Hematopoietic multipotent progenitor cell treated with erythropoietin and hydrocortisone succinate and interleukin-3 and kit ligand, for 8 days (in vitro differentiated cells): ENCODE measurements at places on chromosomes 7 and 10.

DNA sequence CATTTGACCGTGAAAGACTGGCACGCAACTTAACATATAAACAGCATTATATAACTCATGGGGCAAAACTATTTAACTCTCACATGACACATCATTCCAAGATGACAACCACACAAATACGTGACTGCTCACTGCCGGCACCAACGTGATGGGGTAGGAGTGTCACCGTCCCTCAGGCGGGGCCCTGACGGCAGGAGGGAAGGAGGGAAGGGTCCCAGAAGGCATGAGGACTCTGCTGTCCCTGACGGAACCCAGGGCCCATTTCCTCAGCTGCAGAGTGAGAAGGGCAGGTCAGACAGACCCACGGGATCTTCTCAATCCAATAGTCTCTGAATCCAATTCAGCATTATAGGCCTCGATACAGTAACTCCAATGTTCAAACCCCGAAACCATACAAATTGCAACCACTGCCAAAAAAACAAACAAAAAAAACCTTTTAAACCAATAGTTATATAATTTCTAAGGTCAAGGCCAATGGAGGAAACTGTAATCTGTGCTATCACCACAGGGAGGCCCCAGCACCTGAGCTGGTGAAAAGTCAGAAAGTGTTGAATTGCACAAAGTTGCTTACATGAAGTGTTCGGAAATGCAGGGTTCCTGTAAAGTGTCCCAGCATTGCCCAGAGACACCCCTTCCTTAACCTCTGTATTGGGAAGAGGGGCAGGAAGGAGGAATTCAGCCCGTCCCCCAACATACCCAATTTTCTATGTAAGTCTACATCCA is 137.4 kb downstream of the TNS3 start:
- DNase-seq, result peak; percentile 45

DNA sequence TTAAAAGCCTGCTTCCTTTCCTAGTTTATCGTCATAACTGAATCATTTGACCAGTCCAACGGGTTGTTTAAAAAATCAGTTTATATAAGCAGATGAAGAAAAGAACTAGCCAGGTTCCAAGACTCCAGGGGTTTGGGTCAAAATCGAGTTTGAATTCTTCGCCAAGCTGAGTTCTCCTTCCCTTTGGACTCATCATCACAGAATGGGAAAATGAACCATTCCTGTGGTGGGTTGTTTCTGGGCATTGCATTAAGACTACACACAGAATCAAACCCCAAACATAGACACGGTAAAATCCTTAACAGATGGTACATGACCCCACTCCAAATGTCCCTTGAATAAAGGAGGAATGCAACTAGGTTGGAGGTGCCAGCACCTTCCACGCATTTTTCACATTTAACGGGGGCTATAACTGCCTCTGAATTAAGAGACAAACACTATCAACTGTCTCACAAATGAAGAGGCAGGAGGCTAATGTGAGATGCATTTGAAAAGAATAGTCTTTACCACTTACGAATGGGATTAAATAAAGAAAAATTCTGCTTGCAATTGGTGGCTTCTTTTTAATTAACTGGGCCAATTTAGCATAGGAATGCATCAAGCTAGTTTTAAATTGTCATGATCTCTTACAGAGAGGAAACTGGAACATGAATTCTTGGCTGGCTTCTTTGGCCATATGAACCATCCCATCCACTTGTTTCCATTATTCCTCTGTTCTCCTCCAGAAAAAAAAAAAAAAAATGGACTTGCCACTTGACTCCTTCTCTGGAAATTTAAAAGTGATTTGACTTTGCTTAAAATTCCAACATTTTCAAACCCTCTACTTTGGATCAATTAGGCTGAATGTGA is 61.1 kb downstream of the CHST15 start:
- no peak for DNase-seq

- DNase-seq, result peak; percentile 78
Observed at GRCh38 chr10:119030421-119031250, 1.1 kb downstream of the NANOS1 start.

- DNase-seq, result no peak
Observed at GRCh38 chr7:110283056-110283455, 807.9 kb upstream of the LRRN3 start.

GRCh38 chr10:52191049-52191448 is 123.0 kb upstream of the DKK1 start:
- DNase-seq, result no peak

- DNase-seq, result no peak
Observed at GRCh38 chr7:23967949-23968599, 258.1 kb downstream of the STK31 start.

- peak; percentile 80 for DNase-seq
Observed at GRCh38 chr10:112375721-112376395, 1.9 kb downstream of the ACSL5 start.

- DNase-seq, result no peak
Observed at GRCh38 chr7:105096306-105096705, 82.3 kb downstream of the KMT2E start.

DNA sequence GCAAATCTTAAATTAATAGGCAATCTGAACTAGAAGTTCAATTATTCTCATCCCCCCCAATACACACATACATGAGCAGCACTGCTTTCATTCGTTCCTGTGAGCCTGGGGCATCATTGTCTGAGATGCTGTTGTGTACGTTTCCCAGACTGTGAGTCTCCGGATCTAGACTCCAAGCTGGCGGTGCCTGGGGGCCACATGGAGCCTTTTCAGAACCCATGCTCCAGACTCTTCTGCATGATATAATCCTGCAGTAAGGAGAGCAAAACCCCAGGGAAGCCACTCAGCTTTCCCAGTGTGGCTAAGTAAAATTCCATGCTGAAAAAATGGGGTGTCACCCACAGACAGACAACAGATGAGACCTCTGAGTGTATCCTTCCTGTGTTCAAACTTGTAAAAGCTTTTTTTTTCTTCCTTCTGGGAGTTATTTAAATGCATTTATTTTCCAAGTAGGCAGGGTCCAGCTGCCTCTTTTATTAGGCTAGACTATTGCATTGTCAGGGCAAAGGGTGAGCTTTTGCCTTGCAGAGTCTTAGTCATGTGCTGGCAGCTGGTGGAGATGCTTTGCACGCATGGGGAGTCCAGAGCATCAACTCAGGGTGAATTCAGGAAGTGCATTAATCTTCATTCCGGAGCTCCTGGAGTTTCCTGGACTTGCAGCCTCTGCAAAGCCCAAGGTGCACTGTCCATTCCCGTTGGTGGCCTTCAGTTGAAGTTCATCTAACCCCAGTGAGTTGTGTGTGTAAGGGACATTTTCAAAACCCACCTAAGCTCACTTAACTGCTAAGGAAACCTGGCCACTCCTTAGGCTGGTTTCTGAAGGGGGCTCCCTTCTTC is 185.7 kb upstream of the ADO start:
- no peak for DNase-seq

DNA sequence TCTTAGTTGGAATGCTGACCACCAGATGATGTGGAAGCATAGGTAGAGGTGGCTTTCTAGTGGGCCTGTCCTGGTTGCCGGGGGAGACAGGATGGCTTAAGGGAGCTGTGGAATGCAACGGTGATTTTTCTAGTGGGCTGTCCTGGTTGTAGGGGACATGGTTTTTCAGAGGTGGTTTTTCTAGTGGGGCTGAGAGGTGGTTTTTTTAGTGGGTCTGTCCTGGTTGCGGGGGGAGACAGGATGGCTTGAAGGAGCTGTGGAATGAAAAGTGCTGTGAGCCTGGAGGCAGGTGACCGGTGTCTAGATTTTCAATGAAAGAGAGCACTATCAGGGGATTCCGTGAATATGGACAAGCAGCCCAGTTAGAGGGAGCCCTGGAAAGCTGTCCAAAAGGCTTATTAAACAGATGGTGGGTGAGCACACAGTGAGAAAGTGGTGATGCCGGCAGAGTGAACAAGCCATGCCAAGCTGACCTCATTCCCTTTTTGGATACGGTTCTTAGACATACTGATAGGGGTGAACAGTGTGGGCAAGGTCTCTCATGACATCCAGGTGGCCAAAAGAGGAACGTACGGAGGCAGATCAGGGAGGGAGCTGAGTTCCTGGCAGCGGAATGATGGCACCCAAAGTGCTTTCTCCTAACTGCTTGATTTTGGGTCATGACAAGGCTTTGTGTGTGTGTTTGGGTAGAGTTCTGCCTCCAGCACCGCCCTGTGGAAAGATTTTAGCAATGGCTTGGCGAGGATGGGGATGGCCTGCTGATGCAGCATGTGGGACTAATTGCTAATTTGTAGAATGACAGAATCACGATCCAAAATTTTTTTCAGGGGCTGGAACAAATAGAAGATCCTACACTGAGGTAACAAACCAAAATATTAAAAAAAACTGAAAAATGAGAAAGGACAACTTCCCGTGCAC is 126.6 kb downstream of the TMEM178B start:
- no peak for DNase-seq

GRCh38 chr10:114548662-114549061 is 109.4 kb downstream of the ABLIM1 start:
- peak; percentile 13 for DNase-seq

- no peak for DNase-seq
Observed at GRCh38 chr7:85630904-85631600, 444.2 kb upstream of the SEMA3D start.

- no peak for DNase-seq
Observed at GRCh38 chr7:121271916-121272315, 56.9 kb upstream of the WNT16 start.

GRCh38 chr7:150982351-150982750 is 4.2 kb upstream of the KCNH2 start:
- DNase-seq, result no peak

DNA sequence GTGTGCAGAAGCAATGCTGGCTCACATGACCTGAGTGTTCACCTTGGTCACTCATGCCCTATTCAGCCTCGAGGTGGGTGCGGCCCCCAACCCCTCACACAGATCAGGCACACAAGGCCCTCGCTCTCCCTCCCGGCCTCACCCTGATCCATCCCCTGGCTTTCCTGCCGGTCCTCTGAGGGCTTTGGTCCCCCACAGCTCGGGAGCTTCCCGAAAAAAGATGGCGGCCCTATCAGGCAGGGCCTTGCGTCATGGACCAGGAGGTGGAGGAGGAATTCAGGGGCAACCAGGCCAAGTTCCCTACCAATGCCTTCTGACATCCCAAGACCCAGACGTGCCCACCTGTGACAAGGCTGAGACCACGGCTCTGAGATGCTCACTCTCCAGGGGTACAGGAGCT is 43.7 kb upstream of the DNAAF5 start:
- no peak for DNase-seq

GRCh38 chr10:14240253-14241189 is 90.2 kb downstream of the FRMD4A start:
- DNase-seq, result no peak

DNA sequence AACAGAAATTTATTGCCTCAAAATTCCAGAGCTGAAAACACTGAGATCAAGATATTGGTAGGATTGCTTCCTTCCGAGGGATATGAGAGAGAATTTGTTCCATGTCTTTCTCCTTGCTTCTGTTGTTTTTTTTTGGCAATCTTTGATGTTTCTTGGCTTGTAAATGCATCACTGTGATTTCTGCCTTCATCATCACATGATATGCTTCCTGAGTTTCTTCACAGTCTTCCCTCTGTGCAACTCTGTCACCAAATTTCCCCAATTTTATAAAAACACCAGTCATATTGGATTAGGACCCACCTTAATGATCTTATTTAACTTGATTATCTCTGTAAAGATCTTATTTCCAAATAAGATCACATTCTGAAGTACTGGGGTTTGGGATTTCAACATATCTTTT is 14.7 kb downstream of the TMEM236 start:
- DNase-seq, result no peak

DNA sequence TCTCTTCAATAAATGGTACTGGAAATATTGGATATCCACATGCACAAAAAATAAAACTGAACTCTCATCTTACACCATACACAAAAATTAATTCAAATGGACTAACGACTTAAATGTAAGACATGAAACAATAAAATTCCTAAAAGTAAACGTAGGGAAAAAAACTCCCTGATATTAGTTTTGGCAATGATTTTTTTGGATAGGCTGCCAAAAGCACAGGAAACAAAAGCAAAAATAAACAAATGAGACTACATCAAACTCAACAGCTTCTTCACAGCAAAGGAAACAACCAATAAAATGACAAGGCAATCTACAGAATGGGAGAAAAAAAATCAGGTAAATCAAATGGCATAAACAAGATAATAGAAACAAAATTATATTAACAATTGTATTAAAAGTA is 65.7 kb downstream of the ORC5 start:
- DNase-seq, result no peak

DNA sequence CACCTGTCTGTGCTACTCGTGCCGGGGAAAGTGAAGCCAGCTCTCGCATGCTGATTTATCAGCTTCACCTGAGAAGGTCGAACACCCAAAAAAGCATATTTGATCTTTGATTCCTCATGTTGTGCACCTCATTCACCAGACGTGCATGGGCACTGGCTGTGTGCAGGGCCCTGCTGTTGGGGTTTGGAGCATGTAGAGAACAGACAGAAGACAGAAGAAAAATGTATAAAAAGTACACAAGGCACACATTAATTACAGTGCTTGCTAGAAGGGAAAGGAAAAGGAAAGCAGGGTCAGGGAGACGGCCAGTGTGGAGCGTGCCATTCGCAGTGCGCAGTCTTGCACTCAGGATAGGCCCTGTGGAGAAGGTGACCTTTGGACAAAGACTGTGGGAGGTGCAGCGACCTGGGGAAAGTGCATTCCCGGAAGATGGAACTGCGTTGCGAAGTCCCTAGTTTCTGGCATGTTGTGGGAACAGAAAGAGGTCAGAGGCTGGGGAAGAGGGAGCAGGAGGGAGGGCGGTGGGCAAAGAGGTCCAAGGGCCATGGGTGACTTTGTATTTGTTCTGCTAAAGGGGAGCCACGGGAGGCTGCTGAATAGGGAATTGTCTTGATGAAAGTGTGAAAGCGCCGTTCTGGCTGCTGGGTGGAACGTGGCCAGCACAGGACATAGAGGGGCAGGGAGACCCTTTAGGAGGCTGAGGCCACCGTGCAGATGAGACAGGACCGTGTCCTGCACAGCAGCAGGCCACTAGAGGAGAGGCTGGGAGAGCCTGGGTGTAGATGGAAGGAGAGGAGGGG is 232.8 kb downstream of the GLRX3 start:
- no peak for DNase-seq

- no peak for DNase-seq
Observed at GRCh38 chr7:29623973-29624372, 60.3 kb downstream of the PRR15 start.

DNA sequence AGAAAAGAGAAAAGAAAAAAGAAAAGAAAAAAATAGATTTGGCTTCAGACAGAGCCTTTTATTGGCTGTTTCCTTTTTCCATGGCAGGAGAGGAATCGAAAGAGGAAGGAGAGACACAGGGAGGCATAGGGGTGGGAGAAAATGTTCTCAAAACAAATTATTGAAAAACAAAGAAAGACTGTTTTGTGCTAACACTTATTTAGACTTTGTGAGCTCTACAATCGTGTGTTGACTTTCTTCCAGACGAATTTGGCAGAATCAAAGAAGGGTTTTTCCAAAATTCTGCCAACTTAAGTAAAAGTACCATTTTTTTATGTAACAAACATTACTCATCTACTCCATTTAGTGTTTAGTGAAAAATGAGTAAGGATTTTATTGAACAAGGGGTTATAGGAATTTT is 982.2 kb downstream of the REEP3 start:
- no peak for DNase-seq

GRCh38 chr10:47169581-47169980 is 130.4 kb upstream of the GDF10 start:
- DNase-seq, result no peak
